ENCODE measurements at places on chromosomes 4 and X.

DNA sequence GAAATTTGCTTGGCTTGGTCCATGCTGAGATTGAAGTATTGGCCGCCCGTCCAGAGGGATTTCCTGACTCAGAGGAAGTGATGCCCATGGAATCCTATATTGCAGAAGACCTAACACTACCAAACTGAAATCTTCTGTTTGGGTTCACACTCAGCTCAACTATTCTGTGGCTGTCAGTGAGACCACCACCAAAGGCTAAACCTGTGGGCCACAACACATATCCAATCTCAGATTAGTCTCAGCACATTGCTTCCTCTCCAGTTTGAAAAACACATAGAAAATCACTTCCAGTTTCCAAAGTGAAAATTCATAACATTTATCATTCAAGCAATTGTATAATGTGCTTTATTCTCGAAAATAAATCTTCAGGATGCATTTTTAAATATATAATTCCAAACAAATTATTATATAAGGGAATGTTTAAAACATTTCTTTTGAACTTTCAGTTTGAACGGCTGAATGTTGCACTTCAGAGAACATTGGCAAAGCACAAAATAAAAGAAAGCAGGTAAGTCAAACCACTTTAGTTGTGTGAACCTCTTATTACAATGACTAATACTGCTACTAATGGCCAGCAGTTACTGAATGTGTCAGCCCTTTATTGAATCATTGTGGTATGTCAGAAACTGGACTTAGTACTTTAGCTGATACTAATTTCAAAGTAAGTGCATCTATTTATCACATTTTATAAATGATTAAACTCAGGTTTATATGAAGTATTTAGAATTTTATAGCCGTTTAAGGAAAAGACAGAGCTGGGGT lies 37.0 kb downstream of the GUCY1A1 start:
- no peak for DNase-seq

DNA sequence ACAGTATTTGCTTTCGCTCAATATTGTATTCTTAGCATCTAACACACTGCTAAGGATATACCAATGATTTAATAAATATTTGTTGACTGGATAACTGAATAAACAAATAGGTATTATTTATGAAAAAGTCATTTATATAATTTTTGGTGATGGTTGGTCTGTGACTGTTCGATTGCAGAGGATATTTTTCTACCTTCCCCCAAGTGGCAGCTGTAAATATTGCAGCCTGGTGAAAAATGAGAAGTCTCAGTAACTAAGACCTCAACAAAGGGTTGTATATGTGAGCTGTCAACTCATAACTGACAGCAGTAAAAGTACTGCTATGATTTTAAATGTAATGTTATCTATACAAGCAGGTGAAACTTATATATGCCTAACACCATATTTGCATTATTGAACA lies 36.0 kb downstream of the HTR2C start:
- no peak for DNase-seq

- DNase-seq: no peak
Observed at GRCh38 chrX:120402369-120402768, 40.5 kb downstream of the ATP1B4 start.

- DNase-seq: no peak
Observed at GRCh38 chr4:81256059-81256970, 41.3 kb upstream of the PRKG2 start.

GRCh38 chr4:13698296-13698695 lies 70.8 kb upstream of the BOD1L1 start:
- DNase-seq: no peak

GRCh38 chr4:67573193-67573592 lies 14.7 kb downstream of the STAP1 start:
- no peak for DNase-seq

GRCh38 chr4:174742561-174742960 lies 86.5 kb downstream of the GLRA3 start:
- DNase-seq: no peak

- no peak for DNase-seq
Observed at GRCh38 chrX:50495616-50496015, 25.0 kb upstream of the DGKK start.

DNA sequence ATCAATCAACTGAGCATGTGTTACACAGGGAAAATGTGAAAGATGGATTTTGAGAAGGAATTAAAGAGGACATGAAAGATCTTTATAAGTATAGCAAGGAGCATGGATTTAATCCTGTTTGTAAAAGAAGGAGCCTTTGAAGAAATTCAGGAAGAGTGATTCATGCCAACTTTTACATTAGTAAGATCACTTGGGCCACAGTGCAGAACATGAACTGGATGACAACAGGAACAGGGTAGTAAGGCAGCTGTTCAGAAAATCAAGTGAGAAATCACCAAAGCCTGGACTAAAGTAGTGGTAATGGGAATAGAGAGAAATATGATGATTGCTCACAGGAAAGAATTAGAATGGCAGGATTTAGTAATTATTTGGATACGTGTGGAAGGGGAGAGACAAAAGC lies 265.7 kb upstream of the PCDH7 start:
- no peak for DNase-seq

GRCh38 chr4:102945066-102945465 lies 74.4 kb downstream of the SLC9B1 start:
- DNase-seq: no peak

- DNase-seq: no peak
Observed at GRCh38 chr4:138455097-138455496, 212.9 kb upstream of the SLC7A11 start.

DNA sequence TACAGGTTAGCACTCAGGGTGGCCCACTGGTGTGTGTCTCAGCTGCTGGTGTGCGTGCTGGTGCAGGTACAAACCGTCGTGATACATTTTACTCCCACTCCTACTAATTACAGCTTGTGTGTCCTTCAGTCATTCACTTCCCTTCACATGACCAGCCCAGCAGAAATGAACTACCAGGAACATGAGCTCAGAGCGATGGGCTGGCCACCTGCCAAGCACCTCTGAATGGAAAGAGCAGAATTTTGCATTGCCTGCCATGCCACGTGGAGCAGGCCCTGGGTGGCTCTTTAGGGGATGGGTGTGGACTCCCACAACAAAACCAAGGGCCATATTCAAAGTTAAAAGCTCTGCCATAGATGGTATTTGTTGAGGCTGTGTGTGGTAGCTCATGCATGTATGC lies 58.9 kb upstream of the PGM2 start:
- no peak for DNase-seq

- DNase-seq: no peak
Observed at GRCh38 chr4:87105101-87105845, 115.1 kb downstream of the KLHL8 start.

GRCh38 chrX:13647709-13648212 lies 5.2 kb upstream of the TCEANC start:
- DNase-seq: no peak

GRCh38 chr4:137950286-137950685 lies 291.9 kb downstream of the SLC7A11 start:
- no peak for DNase-seq

DNA sequence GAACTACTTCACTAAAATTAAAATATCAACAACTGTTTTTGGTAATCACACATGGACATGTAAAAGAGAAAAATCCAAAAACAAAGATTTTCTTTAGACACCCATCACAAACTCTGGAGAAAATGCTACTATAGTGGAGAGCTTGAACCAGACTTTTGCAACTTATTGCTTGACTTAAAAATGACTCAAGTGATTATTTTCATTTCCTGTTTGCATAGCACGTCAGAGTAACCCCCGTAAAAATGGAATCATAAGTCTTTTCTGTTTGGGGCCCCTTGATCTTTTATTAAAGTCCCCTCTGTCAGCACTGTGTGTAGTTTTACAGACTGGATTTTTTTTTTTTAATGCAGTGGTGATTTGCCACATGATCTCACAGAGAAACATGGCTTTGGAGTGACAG lies 79.5 kb downstream of the PRKG2 start:
- no peak for DNase-seq

Measured in AG09319 (cell line).